Activated CD4-positive, alpha-beta memory T cell treated with anti-CD3 and anti-CD28 coated beads for 36 hours (primary cell): ENCODE measurements at places on chromosomes 5 and 9.
A peak's percentile ranks its signal among the peaks of the same experiment; 100 is the strongest.

DNA sequence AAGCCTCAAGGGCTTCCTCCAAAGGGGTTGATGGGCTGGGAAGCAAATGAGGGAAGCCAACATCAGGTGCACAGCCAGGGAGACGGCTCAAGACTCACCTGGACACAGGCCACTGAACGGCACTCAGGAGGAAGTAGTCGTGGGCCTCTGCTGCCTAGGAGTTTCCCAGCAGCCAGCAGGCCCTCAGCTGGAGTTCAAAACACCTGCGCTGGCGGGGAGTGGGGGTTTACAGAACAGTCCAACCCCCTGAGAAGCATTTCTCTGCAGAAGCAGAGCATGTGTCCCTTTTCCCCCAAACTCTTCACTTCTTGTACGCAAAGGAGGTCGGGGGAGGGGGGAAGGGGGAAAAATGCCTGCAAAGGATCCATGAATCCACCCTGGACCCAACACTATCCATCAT is 2.3 kb downstream of the WHRN start:
- DNase-seq: no peak

DNA sequence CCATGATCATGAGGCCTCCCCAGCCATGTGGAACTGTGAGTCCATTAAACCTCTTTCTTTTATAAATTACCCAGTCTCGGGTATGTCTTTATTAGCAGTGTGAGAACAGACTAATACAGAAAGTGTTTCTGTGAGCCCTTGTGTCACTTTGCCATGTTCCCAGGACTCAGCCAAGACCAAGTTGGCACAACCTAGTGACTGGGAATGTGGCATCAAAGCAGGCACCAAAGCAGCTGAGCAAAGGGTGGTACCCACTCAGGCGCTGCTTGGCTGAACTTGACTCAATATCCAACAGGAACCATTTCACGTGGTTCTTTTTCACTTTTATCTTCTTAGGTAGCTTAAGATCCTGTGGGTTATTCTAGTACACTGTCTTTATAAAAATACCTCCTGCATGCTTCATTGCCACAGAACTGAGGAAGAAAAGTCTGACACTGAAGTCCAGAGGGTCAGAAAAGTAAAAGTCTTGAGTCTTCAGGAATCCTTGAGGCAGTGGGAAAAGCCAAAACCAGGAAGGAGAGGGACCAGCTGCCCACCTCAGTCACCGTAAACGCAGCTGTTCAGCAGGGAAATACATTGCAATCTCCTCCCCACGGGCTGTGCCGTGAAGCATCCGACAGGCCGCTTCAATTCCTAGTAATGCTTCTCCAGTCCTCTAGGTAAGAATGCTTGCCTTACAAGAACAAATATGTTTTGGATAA is 90.5 kb upstream of the RETREG1 start:
- DNase-seq: no peak

DNA sequence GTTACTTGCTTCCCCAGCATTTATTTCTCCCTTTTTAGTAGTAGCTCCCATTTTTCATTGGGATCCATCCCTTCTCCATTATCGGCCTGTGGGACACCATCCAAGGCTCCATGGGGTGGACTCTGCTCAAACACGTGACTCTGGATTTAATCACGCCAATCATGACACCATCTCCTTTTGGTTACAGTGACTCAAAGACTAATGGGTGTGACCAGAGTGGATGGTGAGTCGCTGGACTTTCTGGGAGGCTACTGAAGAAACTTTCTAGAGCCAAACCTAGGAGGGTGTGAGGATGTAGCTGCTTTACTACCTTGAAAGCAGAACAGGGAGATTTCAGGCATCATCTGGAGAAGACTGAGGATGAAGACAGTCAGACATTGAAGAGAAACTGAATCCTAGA is 93.1 kb downstream of the PJA2 start:
- no peak for DNase-seq

DNA sequence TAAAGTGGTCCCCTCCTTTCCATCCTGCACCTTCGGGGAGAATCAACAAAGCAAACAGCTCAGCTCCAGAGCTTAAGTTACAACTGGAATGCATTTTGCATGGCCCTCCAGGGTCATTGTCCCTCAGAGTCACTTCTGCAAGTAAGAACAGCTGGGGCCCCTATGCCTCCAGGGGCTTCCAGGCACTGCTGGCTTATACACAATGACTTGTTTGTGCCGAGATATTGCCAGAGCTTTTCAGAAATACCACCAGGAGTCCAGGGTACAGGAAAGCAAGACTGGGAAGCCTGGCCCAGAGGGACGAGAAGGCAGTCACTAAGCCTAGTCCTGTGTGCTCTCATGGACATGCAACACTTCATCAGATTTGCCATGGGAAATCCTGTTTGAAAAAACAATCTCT is 11.3 kb downstream of the FRMD3 start:
- no peak for DNase-seq

- DNase-seq: peak; percentile 91
Observed at GRCh38 chr9:113581865-113582697, 118.6 kb downstream of the RGS3 start.

GRCh38 chr9:4517274-4517673 is 27.0 kb downstream of the SLC1A1 start:
- DNase-seq: no peak

DNA sequence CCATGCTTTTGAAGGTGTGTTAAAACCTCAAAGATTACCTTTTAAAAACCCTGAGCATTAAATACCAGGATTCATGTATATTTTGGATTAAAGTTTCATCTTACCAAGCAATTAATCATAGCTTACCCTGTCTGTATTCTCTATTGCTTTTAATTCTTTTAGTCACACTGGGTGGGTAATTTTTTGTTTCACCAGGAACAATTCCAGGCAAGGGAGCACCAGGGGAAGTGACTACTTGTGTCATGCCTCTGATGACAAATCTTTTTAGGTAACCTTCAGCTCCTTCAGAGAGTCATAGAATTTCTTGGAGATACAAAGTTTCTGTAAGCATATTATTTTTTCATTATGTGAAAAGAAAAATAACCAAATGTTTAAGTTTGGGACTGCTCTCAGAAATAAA is 33.4 kb upstream of the ANXA1 start:
- DNase-seq: no peak

DNA sequence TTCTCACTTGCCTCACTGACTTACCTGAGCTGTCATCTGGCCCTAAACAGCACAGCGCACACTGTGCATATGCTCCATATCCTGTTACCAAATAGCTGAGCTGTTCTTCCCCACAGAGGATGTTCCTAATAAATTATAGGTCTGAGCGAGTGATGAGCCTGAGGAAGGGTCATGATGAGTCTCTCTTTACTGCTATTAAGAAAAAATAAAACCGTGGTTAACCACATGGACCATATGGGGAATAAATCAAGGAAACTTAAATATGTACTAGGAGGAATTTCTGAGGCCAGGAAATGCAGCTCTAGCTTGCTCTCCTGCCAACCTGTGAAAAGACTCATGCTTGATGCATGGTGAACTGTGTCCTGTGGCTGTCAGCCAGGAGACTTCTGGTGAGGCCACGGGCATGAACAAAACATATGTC is 424.8 kb upstream of the DMAC1 start:
- DNase-seq: no peak
